A549 treated with GW870086 at 1 μM for 4 hours (cell line): ENCODE measurements at places on chromosomes 13 and 19. TPM values are rescaled to one million over a fixed set of nuclear protein-coding genes. Genes with fewer than 3 reads are reported as not detected.

Gene GFY
- total RNA-seq: 0.08 to 0.30 TPM (median 0.14 TPM) in 5 replicates

Gene CYP2A7
- total RNA-seq: not detected in 5 replicates

Gene MAG
- total RNA-seq: not detected in 5 replicates

Gene ZNF571
- total RNA-seq: 0.41 to 1.4 TPM (median 0.99 TPM) in 5 replicates

Gene OVOL3
- total RNA-seq: 0.24 to 0.36 TPM in 2 of 5 replicates, not detected in the others

Gene IGFLR1
- 7.6 to 13.3 TPM (median 10.2 TPM) in 5 replicates for total RNA-seq
